ENCODE measurements at places on chromosomes 5 and 9.

DNA sequence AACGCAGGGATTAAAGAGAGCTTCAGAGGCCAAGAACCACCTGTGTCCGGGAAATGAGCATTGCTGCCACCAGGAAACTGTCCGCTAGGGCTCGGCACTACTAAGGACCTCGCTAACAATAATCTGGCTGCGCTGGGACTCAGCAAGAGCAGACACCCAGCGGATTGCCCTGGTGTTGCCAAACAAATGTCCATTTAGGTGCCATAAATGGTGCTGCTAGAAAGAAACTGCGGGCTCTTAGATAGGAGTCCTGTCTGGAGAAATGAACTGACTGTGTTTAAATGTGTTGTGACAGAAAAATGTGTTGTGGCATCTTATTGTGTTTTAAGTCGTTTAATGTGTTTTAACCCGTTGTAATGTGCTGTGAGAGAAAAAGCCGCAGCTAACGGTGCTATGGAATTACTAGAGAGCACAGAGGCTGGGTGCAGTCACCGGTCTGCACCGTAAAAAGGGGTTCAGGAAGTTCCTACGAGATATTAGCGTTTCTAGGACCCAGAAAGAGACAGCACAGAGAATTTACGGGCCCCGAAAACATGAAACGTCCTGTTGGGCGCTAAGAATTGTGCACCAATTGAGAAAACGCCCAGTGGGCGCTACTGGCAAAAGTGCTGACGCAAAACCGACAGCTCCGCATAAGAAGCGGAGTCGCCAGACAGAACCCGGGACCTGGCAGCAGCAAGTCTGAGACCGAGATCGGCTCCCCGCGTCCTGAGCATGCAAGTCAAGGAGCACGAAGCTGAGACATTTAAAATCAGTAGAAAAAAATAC lies 90.6 kb downstream of the ANXA2R start:
- DNase-seq: peak; percentile 5

DNA sequence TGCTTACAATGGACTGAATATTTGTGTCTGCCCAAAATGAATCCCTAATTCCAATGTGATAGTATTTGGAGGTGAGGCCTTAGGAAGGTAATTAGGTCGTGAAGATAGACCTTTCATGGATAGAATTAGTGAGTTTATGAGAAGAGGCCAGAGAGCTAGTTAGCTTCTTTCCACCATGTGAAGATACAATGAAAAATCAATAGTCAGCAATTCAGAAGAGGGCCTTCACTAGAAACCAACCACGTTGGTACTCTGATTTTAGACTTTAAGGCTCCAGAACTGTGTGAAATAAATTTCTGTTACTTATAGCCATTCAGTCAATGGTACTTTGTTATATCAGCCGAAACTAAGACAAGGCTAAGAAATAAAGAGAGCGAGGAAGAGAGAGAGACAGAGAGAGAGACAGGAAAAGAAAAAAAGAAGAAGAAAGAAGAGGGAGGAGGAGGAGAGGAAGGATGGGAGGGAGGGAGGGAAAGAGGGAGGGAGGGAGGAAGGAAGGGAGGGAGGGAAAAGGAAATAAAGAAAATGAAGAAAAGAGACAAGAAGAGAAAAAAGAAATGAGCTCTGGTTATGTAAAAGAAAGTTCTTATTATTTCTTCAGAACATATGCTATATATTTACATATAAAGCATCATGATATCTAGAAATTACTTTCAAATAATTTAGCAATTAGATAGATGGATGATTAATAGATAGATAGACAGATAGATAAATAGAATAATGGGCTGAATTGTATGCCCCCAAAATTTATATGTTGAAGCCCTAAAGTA lies 1725.3 kb downstream of the EFNA5 start:
- no peak for DNase-seq

DNA sequence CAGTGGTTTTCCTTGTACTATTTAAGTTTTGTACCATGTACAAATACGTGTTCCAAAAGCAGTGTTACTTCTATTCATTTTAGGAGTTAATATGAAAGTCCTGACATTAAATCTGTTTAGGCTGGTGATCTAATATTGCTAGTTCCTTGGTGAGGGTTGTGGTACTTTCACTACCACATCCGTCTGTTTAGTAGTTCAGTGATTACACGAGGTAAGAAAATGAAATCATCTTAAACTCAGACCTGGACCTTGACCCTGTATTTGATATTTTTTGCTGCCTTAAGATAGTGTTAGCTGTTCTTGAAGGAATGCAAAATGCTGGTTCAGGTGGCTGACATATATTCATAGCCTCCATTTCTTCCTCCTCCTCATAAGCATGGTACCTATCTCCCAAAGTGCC lies 50.3 kb downstream of the MTAP start:
- no peak for DNase-seq

DNA sequence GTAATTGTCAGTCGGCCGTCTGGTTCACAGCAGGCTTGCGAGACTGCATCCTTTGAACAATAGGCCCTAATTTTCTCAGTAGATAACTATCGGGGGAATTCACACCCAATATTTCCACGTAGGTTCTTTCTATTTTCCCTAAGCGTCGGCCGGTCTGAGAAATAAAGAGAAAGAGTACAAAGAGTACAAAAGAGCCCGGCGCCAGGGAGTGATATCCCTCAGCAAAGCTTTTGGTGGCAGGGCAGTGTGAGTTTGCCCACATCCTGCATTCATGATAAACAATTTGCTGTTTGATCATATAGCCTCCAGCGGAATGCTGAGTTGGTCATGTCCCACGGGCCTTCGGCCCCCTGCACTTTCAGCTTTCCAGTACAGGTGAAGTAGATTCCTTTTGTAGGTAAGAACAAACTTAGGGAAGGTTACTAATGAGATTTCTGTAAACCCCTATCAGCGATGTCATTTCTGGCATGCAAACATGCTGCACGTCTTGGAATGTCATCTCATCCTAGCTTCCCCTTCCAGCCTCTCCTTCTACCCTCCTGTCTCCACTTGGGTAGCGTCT lies 4.7 kb upstream of the PTGR1 start:
- DNase-seq: no peak

- no peak for DNase-seq
Observed at GRCh38 chr5:80195837-80196400, 59.9 kb downstream of the SERINC5 start.

GRCh38 chr9:100927763-100928162 lies 100.8 kb upstream of the PLPPR1 start:
- DNase-seq: no peak

DNA sequence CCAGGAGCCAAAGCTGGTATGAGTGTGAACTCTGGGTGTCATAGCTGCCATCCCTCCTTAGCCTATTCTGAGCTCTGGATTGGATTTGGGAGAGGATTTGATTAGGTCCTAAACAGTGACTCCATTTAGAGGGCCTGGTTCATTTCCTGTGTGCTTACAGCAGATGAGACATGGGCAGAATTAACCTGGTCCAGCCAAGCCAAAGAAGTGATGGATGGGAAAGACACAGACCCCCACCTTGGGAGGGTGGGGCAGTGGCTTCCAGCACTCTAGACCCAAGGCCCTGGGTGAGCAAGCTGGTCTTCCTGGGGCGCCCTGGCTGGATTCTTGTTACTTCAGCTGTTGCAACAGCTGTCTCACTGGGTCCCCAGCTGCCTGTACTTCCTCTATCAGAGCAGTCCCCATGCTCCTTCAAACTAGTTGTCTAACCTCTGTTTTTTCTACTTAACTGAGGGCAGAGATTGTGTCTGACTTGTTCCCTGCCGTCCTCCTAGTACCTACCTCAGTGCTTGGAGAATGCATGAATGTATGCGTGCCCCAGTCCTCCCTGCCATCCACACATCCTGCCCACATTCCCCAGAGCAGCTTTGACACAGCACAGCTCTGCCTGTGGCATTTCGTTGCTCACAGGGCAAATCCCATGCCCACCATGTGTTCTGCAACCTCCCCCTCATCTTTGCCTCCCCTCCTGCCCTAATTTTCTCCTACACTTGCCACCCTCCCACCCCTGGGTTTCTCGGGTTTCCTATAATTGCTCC lies 115.9 kb downstream of the RGS3 start:
- peak; percentile 45 for DNase-seq

- DNase-seq: no peak
Observed at GRCh38 chr9:131854334-131854733, 114.5 kb upstream of the RAPGEF1 start.

DNA sequence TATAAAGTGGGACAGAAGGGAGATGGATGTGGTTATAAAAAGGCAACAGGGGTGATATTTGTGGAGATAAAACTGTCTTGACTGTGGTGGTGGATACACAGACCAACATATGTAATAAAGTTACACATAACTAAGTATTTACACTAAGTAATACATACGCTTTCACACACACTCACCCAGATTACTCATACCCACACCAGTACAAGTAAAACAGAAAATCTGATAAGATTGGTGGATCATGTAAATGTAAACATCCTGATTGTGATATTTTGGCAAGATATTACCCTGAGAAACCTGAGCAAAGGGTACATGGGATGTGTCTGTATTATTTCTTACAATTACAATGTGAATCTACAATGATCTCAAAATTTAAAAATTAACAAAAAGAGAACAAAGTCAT lies 53.3 kb upstream of the SLIT3 start:
- DNase-seq: no peak

- DNase-seq: no peak
Observed at GRCh38 chr5:179955630-179956029, 47.9 kb upstream of the TBC1D9B start.

DNA sequence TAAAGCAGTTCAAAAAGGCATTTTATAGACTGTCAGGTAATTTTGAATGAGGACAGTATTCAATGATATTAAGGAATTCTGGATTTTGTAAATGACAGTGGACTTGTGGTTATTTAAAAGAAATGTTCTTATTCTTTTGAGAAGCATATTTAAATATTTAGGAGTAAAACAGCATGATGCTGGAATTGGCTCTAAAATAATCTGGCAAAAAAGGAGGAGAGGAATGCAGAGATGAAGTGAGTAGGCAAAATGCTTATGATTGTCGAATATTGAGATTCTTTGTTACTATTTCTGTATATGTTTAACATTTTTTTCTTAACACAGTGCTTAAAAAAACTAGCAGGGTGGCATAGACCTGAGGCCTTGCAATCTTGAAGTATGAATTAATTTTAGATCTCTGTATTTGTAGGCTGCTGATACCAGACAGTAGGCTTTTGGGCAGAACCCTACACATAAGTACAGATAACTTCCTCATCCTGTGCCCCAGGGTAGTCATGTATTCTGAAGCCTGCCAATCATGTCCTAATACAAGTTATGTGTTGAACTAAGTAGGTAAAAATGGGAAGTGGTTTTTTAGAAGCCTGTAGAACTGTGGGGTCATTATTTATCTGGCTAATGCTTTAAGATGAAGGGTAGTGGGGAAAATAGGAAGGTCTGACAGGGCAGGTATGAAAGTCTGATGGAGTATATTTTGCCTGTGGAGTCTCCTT lies 9.4 kb downstream of the CD180 start:
- DNase-seq: no peak

DNA sequence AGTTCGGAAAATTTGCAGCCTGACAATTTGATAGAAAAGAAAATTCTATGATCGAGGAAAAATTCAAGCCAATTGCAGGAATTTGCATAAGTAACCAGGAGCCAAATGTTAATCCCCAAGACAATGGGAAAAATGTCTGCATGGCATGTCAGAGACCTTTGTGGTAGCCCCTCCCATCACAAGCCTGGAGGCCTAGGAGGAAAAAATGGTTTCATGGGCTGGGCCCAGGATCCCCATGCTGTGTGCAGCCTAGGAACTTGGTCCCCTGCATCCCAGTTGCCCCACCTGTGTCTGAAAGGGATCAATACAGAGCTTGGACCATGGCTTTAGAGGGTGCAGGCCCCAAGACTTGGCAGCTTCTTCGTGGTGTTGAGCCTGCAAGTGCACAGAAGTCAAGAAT lies 1847.9 kb upstream of the ACO1 start:
- DNase-seq: no peak

DNA sequence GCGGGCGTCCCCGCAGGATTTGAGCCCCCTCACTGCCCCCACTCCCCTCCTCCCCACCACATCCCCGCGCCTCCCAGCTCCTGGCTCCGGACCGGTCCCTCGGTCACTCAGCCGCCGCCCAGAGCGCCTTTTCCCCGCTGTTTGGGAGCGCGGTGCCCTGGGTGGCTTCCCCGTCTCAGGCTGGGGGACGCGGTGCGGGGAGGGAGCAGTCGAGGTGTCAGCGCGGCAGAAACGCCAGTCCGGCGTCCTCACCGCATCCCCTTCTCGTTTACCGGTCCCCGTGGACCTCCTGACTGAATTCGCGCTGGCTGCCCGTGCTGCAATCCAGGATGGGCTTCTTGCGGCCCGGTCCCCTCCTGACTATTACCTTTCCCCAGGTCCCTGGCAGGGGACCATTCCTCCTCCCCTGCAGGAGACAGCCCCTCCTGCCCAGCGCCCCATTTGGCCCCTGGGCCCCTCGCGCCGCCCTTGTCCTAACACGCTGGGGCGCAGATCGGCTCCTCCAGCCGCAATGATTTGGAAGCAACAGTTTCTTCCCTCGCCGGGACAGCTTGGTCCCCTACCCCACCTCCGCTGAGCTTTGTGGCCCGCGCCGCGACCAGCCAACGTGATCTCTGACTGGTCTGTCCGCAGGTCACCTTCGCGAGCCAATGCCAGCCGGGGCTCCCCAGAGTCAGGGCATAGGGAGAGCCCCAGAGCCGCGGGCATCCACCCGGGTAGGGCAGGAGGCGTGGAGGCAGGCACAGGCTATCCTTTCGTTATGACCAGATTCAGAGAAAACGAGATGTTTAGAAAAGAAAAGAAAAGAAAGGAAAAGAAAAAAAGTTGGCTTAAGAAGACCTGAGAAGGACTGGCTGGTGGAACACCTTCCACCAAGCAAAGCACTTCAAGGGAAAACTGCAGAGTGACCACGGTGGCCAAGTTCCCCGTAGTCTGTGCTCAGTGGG lies 1.2 kb downstream of the ANKRD33B start:
- DNase-seq: no peak

- DNase-seq: peak; percentile 50
Observed at GRCh38 chr5:54063817-54064216, 246.6 kb downstream of the ARL15 start.

DNA sequence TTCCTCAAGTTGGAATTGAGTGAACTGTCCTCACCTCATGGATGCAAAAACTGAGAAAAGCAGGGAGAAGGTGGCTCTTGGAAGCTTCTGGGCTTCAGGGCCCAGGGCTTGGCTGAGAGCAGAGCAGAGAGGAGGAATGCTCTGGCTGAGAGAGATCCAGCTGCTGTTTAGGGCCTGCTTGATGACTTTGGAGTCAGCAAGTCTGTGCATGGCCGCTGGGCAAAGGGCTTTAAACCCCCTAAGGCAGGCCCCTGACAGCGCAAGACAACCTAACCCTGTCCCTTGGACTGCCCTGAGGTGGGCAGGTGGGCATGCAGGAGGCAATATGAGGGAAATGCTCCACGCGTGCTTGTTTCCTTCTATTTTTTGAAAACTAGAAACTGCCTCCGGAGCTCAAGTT lies 8.6 kb downstream of the STC2 start:
- no peak for DNase-seq

GRCh38 chr5:5542654-5543053 lies 120.2 kb downstream of the ICE1 start:
- DNase-seq: no peak

DNA sequence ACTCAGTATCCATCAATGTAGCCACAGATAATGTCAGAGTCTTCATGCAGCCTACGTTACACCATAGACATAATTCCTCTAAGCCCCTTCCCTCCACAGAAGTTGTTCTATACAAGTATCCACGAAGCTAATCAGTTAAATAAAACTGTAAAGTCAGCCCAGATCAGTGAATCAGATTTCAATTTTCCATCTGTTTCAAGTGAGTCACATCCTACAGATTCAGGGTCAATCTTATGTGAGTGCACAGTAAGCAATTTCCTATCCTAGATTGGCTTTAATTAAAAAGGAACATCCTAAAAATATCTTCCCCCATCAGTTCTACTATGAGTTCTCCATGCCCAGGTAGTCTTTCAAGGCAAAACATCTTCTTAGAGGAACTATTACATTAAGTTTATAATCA lies 402.5 kb downstream of the EFNA5 start:
- no peak for DNase-seq

Data from kidney glomerular epithelial cell (primary cell).